ENCODE measurements at places on chromosomes 2 and 18.

GRCh38 chr2:236852977-236853374 is 232.7 kb upstream of the COPS8 start:
- no peak for DNase-seq

DNA sequence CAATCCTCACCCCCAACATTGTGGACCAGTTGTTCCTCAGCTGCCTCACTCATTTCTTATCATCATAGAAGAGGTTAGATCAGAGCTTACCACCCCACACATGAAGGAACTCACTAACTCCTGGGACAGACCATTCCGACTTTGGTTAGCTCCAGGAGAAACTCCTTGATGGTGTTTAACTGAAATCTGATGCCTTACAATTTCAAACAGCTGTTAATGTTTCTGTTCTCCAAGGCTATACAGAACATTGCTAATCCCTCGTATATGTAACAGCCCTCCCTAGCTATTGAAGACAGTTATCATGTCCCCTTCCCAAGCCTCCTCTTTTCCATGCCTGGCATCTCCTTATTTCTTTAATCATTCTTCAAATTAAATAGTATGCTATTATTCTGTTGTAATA is 14.8 kb downstream of the ERBB4 start:
- no peak for DNase-seq

- no peak for DNase-seq
These were observed 323.4 kb upstream of the RBMS1 start for GRCh38 chr2:160816916-160817499.

GRCh38 chr18:56120782-56121181 is 517.6 kb downstream of the TXNL1 start:
- DNase-seq: no peak

- no peak for DNase-seq
These were observed 66.3 kb upstream of the CREB1 start for GRCh38 chr2:207463433-207463832.

DNA sequence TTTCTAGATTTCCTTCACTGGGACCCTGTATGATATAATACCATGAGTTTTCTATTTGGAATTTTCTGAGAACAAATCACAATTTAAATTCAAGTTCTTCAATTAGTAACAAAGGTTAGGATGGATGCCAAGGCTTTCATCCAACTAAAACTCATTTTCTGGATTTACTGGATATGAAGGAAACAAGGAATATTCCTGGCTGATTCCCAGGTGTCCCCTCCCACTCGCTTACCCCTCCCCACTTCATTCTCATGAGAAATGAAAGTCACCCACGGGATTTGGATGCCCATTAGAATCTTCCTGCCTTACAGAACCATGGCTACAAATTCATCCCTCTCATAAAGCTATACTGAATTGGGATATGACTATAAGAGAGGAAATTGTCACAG is 40.0 kb downstream of the RNU4ATAC start:
- no peak for DNase-seq

Measured in CD4-positive, alpha-beta memory T cell (primary cell).